ENCODE measurements at places on chromosomes 6 and 20.
A peak's percentile ranks its signal among the peaks of the same experiment; 100 is the strongest.

- no peak for DNase-seq
Observed at GRCh38 chr20:16647875-16648597, 74.8 kb upstream of the KIF16B start.

- no peak for DNase-seq
Observed at GRCh38 chr6:129153257-129153656, 270.3 kb downstream of the LAMA2 start.

DNA sequence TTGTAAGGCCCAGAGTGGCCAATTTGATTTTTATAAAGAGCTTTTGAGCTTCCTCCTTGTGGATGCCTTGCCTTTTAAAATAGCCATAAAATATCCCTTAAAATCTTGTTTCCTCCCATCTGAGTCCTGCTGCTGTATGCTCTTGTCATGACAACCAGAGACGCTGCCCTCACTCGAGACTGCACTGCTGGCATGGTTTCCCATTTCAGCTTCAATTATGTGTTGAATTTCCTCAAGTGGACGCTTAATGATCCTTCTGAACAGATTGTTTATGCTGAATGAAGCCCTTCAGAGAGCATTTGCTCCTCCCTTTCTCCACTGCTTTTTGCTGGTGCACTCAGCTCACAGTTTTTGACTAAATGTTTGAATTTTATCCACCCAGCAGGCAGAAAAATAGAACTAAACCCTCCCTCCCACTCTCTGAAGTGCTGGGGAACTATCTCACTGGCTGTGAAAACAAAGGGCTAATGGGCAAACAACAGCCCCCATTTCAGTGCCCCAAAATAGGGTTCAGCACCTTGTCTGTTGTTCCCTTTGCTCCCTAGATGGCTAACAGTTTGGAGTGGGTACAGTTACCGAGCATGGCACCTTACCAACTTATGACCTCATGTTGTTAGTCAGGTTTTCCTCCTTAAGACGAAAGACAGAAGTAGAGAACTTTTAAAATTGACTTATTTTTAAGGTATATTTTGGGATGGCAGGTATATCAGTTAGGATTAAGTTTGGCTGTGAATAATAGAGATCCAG lies 45.5 kb upstream of the RNF8 start:
- DNase-seq = peak; percentile 91

DNA sequence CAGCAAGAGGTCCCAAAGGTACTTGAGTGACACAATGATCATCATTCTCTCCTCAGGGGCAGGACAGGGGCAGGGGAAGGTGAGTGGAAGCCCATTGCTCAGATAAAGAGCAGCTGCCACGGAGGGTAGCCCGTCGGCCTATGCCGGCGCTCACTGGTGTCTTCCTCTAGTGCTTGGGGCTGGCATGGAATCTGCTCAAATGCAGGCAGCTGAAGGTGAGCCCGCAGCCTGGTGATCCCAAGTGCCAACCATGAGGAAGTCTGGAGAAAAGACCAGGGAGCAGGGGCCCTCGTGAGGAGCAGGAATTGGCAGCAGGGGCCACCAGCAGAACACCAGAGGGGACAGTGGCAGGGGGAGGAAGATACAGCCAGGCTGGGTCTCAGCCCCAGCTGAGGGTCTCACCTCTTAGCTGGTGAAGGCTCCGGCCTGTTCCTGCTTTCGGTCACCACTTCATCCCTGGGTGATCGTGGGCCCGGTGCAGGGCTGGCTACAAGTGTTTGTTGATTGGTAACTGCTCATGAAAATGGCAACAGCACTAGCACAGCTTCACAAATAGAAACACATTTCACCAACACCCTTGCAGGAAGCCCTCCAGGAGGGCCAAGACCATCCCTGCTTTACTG lies 24.7 kb downstream of the RBCK1 start:
- DNase-seq = no peak

DNA sequence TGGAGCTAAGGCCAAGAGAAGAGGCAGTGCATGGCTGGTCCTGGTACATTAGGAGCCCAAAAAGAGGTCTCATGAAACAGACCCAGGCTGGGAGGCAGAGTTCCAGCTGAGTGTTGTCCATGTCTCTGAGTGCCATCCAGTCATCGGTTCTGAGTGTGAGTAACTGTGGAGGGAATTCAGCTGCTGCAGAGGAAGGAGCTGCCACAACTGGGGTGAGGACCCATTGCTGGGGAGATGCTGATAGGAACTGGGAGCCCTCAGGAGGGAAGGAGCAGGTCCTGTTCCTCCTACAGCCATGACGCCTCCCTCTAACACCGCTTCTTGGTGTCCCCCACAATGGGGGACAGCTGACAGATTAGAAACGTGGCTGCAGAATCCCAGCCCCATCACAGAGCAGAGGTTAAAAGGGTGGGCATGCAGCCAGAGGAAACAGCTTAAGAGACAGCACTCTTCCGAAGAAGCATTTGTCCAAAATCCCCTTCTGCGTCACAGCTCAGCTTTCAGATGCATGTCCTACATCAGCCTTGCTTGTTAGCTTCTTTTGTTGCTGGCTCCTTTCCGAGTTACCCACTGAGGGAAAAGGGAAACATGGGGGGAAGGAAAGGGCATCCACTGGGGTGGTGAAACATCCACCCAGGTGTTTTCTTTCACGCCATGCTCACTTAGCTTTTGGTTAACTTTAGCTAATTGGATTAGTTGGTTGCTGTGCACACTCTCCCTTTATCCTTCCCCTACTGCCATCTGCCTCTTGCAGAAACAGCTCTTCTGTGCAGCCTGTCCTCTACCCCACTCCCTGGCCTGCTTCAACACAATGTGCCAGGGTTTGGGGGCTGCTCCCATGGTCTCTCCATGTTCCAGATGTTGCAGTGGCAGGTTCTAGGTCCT lies 239.2 kb downstream of the SYNDIG1 start:
- DNase-seq = peak; percentile 76

- peak; percentile 50 for DNase-seq
Observed at GRCh38 chr6:36724514-36725390, 27.1 kb downstream of the RAB44 start.
